ENCODE measurements at places on chromosomes 7 and 10. TPM values are rescaled to one million over a fixed set of nuclear protein-coding genes. Genes with fewer than 3 reads are reported as not detected.

DNA sequence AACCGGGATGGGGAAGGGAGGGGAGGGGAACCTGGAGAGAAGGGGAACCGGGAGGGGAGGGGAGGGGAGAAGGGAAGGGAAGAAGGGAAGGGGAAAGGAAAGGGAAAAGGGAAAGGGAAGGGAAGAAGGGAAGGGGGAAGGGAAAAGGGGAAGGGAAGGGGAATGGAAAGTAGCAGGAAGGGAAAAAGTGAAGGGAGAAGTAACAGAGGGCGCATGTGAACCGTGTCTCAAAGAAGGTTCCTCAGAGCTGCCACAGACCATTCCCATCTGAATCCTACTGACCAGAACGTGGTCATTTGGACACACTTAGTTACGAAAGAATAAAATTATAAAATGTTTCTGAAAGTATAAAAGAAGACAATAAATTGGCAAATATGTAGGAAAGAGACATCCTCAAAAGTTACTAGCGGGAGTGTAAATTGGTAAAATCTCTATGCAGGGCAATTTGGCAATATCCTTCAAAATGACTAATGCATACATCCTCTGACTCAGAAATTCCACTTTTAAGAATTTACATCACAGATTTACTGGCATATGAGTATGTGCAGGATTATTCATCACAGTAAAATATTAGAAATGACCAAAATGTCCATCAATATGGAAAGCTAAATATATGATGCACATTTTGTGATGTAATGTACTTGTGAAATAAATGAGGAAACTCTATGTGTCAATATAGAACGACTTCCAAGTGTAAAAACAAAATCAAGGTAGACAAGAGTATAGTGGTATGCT, 12.9 kb downstream of the C10orf67 start:
- no peak overlapping the region for H3K4me3 ChIP-seq
- peak; percentile 91 for DNase-seq
- no peaks in the 10 kb centered on the region for H3K27me3 ChIP-seq
- H3K4me1 ChIP-seq = no peaks in the 10 kb centered on the region
- H3K27ac ChIP-seq = no peak overlapping the region

GRCh38 chr7:86407291-86407690, 236.4 kb upstream of the GRM3 start:
- no peak overlapping the region for H3K27ac ChIP-seq
- no peak for DNase-seq
- no peaks in the 10 kb centered on the region for H3K27me3 ChIP-seq
- H3K36me3 ChIP-seq = no peaks in the 10 kb centered on the region
- H3K4me1 ChIP-seq = no peaks in the 10 kb centered on the region

DNA sequence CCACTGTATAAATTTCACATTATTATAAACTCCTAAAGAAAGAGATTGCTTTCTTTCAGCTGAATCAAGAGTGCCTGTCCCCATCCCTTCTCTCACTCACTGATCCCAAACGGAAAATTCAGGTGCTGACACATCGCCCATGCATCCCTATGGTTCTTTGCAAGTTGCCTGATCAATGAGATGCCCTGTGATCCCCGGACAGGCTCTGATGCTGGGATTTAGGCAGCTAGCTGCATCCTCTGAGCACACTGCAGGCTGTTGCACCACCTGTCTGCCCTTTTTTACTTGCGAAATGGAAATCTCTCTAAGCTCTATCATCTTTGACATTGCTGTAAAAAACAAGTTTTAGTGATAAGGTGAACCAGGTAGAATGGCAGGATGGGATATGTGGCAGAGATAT, 456.5 kb downstream of the GATA3 start:
- H3K27me3 ChIP-seq = no peaks in the 10 kb centered on the region
- H3K27ac ChIP-seq = no peak overlapping the region
- no peak overlapping the region for H3K4me3 ChIP-seq
- H3K36me3 ChIP-seq = no peaks in the 10 kb centered on the region
- DNase-seq = no peak

The ATOH7 gene
- polyA plus RNA-seq = 0.50 TPM

DNA sequence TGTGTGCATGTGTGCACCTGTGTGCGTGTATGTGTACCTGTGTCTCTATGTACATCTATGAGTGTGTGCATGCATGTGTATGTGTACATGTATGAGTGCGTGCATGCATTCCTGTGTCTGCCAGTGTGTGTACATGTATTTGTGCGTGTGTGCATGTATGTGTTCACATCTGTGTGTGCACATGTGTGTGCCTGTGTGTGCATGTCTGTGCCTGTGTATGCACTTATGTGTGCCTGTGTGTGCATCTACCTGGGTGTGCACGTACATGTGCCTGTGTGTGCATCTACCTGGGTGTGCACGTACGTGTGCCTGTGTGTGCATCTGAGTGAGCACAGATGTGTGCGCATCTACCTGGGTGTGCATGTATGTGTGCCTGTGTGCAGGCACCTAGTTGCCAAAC, 102.2 kb upstream of the DIP2C start:
- H3K27ac ChIP-seq = no peak overlapping the region
- H3K4me3 ChIP-seq = no peak overlapping the region
- no peaks in the 10 kb centered on the region for H3K4me1 ChIP-seq
- no peak for DNase-seq
- H3K36me3 ChIP-seq = no peaks in the 10 kb centered on the region
- no peaks in the 10 kb centered on the region for H3K27me3 ChIP-seq

- no peaks in the 10 kb centered on the region for H3K27me3 ChIP-seq
- H3K27ac ChIP-seq = no peak overlapping the region
- no peaks in the 10 kb centered on the region for H3K36me3 ChIP-seq
- H3K4me1 ChIP-seq = no peaks in the 10 kb centered on the region
Measured at GRCh38 chr7:102843850-102844249, 69.0 kb upstream of the LRRC17 start.

DNA sequence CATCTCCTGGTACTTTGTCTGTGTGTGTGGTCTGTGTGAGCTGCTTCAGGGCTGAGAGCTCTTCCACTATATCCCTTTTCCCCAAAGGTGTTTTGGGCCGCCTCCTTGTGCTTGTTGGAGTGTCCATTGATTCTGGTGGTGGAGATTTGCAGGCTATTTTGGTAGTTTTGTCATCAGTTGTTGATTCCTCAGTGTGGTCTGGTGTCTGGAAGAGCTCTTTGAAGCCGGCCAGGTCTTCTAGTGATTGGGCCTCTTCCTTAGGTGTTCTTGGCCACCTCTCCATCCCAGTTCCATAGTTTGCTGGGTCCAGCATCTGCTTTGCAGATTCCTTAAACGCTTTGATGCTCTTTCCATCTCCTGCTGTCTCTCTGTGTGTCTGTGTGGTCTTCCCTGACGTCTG, 20.8 kb downstream of the MKI67 start:
- no peak for DNase-seq
- H3K36me3 ChIP-seq = peaks cover 8% of the 10 kb centered on the region
- no peaks in the 10 kb centered on the region for H3K27me3 ChIP-seq
- no peak overlapping the region for H3K27ac ChIP-seq
- no peak overlapping the region for H3K4me3 ChIP-seq

The PCLO gene
- polyA plus RNA-seq = 0.34 TPM

The LIPK gene
- polyA plus RNA-seq = not detected

The UTF1 gene
- polyA plus RNA-seq = not detected

- DNase-seq = peak; percentile 66
- H3K4me3 ChIP-seq = no peak overlapping the region
- peak overlapping the region; percentile 58 for H3K27ac ChIP-seq
Measured at GRCh38 chr7:150629347-150629746, 2.8 kb downstream of the GIMAP6 start.

The NOS3 gene
- 16.3 TPM for polyA plus RNA-seq

The AOAH gene
- polyA plus RNA-seq = not detected

GRCh38 chr10:114432566-114433093, 28.3 kb upstream of the AFAP1L2 start:
- no peaks in the 10 kb centered on the region for H3K27me3 ChIP-seq
- H3K4me3 ChIP-seq = no peak overlapping the region
- H3K4me1 ChIP-seq = no peaks in the 10 kb centered on the region
- no peak overlapping the region for H3K27ac ChIP-seq

The UPP1 gene
- 35.5 TPM for polyA plus RNA-seq

- DNase-seq = no peak
- no peak overlapping the region for H3K27ac ChIP-seq
- no peaks in the 10 kb centered on the region for H3K36me3 ChIP-seq
Measured at GRCh38 chr7:47356261-47356660, 225.7 kb downstream of the TNS3 start.

The IMPDH1 gene
- polyA plus RNA-seq = 20.5 TPM

GRCh38 chr7:24591152-24591551, 17.9 kb downstream of the PALS2 start:
- no peak overlapping the region for H3K4me3 ChIP-seq
- no peaks in the 10 kb centered on the region for H3K27me3 ChIP-seq
- H3K27ac ChIP-seq = no peak overlapping the region
- DNase-seq = no peak
- H3K4me1 ChIP-seq = no peaks in the 10 kb centered on the region

The SEMA3D gene
- polyA plus RNA-seq = 2.1 TPM
